Stimulated activated CD4-positive, alpha-beta T cell treated with anti-CD3 and anti-CD28 coated beads, Interleukin-12 subunit alpha, Interleukin-12 subunit beta, amount 100 ng/mL, for 48 hours (primary cell): ENCODE measurements at places on chromosomes 7 and 10.

- no peak for DNase-seq
These were observed 86.5 kb downstream of the TRIL start for GRCh38 chr7:28871631-28872030.

DNA sequence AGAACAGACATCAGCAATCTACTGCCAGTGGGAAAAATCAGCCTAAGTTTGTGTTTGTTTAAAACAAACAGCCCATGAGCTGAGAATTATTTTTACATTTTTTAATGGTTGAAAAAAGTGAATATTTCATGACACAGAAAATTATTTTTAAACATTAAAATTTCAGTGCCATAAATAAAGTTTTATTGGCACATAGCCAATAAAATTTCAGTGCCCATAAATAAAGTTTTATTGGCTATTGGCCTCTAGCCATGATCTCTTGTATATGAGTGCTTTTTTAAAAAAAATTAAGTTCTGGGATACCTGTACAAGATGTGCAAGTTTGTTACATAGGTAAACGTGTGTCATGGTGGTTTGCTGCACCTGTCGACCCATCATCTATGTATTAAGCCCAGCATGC lies 305.9 kb downstream of the HPSE2 start:
- no peak for DNase-seq

- DNase-seq = no peak
These were observed 69.7 kb downstream of the CALML3 start for GRCh38 chr10:5594271-5595049.

- no peak for DNase-seq
These were observed 110.2 kb downstream of the MAPK8 start for GRCh38 chr10:48416584-48417232.

- no peak for DNase-seq
These were observed 162.0 kb downstream of the DGKI start for GRCh38 chr7:137684776-137685175.

DNA sequence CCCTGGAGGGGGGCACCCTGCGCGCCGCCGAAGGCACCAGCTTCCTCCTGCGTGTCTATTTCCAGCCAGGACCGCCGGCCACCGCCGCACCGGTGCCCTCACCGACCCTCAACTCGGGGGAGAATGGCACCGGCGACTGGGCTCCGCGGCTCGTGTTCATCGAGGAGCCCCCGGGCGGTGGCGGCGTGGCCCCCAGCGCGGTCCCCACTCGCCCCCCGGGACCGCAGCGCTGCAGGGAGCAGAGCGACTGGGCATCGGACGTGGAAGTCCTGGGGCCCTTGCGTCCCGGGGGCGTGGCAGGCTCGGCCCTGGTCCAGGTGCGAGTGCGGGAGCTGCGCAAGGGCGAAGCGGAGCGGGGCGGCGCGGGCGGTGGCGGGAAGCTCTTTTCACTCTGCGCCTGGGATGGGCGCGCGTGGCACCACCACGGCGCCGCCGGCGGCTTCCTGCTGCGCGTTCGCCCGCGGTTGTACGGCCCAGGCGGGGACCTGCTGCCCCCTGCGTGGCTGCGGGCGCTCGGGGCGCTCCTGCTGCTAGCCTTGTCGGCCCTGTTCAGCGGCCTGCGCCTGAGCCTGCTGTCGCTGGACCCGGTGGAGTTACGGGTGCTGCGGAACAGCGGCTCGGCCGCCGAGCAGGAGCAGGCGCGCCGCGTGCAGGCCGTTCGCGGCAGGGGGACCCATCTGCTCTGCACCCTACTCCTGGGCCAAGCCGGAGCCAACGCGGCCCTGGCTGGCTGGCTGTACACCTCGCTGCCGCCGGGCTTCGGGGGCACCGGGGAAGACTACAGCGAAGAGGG lies 594 bp downstream of the CNNM1 start:
- no peak for DNase-seq

GRCh38 chr7:101377189-101377736 lies 14.6 kb downstream of the COL26A1 start:
- DNase-seq = no peak

DNA sequence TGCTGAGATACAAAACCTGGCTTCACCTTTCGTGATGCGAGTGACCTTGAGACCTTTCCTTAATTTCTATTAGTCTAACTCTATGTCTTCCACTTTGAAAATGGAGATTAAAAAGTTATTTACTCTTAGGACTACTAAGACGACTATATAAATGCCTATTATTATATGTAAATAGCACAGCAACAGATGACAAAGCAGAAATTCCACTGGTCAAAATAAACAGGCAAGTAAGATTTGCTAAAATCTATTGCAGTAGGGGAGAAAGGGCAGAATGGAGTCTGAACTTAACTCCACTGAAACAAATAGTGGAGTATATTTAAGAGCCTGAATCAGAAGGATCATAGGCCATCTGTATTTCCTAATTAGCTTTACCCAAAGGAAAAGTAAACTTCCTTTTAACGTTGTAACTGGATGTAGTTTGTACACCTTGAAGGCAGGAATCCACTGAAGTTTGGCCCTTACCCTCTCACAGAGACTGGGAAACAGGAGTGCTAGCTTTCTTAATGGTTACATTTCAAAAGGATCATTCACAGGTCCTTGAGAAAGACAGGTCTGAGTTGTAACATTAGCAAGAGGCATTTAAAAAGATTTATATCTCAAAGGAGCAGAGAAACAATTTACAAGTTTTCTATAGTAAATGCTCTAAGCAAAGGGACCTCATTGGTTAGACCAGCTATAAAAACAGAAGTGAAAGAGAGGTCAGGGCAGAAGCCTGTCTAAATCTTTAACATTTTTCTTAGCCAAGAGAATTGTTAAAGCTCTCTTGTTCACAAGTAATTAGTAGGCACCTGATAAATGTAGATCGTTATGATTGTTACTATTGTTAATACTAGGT lies 332.5 kb downstream of the ZWINT start:
- DNase-seq = no peak

DNA sequence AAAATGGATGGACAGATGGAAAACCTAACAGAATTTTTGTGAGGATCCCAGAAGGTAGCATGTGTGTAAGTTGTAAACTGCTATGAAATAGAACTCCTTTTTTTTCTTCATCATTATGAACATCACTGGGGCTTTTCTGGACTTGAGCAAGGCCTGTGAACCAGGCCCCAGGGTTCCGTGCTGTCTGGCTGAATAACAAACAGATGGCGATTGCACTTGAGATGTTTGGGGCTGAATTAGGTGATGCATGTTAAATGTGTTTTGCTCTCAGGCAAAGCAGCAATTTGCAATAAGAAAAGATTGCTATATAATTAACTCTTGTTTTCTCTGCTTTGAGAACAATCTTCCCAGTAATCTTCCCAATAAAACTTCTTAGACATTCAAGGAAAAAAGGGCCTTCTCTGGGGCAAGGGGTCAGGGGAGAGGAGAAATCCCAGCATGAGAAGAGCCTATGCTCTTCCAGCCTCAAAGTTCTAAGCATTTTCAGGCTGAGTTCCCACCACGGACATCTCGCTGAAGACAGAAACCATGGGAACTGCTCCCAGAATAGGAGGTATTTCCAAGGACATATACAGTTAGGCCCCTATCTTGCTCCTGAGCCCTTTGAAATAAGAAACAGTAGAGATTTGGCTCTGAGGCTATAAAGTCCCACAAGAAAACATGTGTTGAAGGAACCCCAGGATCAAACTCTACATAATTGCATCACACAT lies 98.7 kb downstream of the ITIH5 start:
- no peak for DNase-seq
